WTC11 (cell line): ENCODE measurements at places on chromosomes 7 and 10.

- peak; percentile 4 for DNase-seq
These were observed 91.7 kb downstream of the DNAJB6 start for GRCh38 chr7:157428554-157428945.

GRCh38 chr10:78892338-78893176, 176.2 kb upstream of the ZMIZ1 start:
- DNase-seq = no peak

DNA sequence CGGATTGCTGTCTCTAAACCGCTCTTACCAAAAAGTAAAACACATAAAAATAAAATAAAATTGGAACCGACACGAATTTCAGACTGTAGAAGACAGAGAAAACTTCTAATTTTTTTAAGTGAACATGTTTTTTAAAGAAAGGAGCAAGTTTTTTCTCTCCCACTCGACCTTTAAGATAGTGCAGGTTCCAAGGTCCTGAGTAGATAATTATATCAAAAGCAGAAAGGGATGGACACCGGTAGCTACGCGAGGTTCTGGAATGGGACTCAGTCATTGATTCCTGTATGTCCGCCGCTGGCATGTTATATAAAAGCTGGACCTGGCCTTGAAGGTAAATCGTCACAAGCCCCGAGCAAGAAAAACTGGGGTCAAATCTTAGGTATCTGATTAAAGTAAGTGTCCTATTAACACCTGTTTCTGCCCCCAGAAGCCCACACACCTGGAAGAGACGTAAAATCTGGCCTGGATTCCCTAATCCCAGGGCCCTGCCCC, 462 bp upstream of the CISD1 start:
- DNase-seq = no peak

- DNase-seq = no peak
These were observed 136.6 kb downstream of the AHR start for GRCh38 chr7:17434841-17435692.

GRCh38 chr7:24704311-24704710, 53.0 kb downstream of the GSDME start:
- no peak for DNase-seq

GRCh38 chr7:30405179-30405578, 73.4 kb downstream of the NOD1 start:
- DNase-seq = no peak

GRCh38 chr10:99595236-99595635, 25.0 kb downstream of the SLC25A28 start:
- DNase-seq = no peak

DNA sequence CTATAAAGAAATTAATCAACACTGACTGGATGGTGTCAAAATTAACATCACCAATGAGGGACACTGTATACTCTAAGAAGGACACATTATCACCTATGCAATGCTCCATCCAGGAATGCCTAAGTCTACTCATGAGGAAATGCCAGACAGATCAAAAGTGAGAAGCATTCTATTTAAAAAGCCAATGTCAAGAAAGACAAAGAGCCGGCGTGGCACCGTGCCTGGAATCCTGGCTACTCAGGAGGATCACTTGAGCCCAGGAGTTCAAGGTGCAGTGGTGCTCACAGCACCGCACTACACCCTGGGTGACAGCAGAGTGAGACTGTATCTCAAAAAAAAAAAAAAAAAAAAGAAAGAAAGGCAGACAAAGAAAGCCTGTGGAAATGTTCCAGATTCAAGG, 45.5 kb upstream of the ANAPC16 start:
- no peak for DNase-seq

DNA sequence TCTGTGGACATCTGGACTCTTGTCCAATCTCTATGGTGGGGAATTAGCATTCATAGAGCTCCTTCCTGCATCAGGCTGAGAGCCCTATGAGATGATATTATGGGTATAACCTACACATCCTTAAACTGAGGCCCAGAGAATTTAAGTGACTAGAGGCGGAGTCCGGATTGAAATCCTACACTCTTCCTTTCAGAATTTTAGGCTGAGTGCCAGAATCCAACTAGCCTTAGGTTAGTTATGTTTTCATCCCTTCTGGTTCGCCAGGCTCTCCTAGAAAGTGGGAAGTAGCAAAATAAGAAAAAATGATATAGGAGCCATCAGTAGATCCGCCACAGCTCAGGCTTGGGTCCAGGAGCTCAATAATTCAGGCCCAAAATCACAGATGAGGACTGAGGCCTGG, 212.5 kb downstream of the GLI3 start:
- no peak for DNase-seq

DNA sequence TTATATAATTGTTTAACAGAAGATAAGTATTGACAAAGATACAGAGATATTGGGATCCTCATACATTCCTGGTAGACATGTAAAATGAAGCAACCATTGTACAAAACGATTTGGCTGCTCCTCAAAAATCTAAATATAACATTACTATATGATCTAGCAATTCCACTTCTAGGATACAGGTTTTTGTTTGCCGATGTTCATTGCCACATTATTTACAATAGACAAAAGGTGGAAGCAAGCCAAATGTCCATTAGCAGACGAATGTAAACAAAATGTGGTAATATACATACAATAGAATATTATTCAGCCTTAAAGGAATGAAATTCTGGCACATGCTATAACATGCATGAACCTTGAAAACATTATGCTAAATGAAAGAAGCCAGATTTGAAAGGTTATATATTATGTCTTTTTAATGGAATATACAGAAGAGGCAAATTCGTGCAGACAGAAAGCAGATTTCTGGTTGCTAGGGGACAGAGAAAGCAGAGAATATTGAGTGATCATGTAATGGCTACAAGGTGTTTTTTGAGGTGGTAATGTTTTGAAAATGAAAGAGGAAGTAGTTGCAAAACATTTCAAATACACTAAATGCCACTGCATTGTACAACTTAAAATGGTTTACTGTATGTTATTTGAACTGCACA, 44.9 kb downstream of the POLR1F start:
- DNase-seq = no peak

DNA sequence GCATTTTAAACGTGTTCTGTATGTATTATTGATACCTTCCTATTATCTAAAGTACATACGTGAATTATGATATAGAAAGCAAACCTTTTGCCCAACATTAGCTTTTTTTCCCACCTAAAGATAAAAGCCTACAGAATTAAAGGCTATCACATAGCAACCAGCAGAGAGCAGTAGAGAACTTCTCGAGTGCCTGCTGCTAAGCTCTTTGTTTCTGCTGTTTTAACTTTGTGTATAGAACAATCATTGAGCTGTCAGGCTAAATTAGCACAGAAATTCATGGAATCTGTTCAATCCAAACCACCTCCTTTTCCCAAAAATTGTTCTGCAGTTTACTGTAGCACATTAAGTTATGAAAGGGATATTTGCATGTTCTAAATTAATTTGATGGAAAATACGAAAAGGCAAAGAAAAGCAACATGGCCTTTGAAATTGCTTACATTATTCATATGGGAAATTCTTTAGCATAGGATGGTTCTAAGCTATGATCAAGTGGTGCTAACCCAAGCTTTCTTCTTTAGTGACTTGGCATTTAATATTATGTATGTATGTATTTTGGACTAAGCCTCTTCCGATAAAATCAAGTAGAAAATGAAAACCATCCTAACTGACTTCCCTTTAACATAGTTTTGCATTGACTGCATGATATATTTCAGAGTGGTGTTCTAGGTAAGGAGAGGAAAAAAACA, 1288.5 kb downstream of the GATA3 start:
- no peak for DNase-seq

GRCh38 chr10:125727436-125727835, 7.9 kb downstream of the EDRF1 start:
- DNase-seq = no peak

DNA sequence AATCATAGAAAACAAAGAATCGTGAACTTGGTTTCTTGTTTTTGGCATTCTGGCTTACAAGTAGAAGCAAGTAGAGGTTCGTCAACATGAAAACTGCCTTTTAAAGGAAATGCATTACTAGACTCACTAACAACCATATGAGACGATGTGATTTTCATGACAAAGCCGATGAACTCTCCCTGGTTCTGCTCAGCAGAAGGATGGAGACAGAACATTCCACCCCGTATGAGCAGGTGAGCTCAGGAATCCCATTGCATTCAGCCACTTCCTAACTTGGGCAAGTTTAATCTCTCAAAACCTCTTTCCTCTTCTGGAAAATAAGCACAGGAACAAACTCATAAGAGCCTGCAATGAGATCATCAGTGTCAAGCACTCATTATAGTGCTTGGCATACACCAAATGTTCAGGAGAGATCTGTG, 57.4 kb upstream of the SVIL start:
- no peak for DNase-seq

GRCh38 chr10:48473704-48474103, 131.2 kb downstream of the ARHGAP22 start:
- no peak for DNase-seq

DNA sequence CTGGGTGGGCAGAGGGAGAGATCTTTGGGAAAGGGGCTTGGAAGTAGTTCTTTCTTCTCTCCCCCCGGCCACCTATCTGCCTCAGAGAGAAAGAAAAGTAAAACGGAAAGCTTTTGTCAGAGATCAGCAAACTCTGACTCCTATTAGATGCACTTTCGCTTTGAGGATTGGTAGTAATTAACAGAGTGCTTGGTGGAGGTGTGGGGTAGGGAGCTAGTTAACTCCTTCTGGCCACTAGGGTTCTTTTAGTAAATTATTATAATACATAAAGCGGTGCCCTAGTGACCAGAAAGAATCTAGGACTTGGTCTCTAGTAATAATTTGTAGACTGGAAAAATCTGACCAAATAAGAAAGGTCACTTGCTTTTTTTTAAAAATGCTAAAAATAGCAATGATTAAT, 54.6 kb downstream of the CPVL start:
- DNase-seq = no peak

DNA sequence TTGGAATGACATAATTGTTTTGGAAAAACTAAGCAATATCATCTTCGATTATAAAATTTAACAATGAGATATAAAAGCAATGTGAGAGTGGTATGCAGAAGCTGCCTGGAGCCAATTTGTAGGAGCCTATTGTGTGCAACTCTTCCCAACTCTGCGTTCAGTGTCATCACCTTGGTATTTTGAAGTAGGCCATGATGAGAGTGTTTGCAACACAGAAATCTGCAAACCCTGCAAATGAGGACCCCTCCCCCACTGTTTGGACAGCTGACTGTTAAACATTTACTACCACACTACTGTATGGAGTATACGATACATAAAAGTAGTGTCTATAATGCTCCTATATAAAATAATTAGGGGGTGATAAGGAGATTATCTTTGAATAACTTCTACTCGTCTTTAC, 531.3 kb downstream of the ATRNL1 start:
- no peak for DNase-seq

GRCh38 chr10:43237631-43238446, 29.0 kb downstream of the RASGEF1A start:
- peak; percentile 5 for DNase-seq

DNA sequence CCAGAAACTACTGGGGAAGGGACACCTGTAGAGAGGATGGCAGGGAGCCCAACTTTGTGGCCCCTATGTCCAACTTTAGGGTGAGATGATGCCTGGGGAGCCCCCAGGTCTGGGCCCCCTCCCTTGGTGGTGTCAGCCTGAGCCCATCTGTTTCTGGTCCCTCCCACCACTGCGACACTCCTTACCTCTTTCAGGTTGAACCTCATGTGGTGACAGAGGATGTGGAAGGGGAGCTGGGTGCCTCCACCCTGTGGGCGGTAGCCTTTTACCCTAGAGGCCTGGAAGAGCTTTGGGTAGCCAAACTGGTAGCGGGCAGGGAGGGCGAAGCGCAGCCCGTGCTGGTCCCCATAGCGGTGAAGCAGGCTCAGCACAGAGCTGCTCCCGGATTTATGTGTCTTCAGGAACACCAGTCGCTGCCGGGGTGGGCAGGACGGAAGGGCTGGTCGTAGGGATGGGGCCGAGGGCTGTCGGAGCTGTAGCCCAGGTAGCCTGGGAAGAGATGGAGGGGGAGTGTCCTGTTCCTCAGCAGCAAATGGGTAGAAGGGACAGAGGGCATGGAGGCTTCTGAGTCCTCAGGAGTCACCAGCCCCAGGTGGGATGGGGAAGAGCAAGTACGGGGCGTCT, 2.0 kb downstream of the GAL3ST4 start:
- DNase-seq = no peak

DNA sequence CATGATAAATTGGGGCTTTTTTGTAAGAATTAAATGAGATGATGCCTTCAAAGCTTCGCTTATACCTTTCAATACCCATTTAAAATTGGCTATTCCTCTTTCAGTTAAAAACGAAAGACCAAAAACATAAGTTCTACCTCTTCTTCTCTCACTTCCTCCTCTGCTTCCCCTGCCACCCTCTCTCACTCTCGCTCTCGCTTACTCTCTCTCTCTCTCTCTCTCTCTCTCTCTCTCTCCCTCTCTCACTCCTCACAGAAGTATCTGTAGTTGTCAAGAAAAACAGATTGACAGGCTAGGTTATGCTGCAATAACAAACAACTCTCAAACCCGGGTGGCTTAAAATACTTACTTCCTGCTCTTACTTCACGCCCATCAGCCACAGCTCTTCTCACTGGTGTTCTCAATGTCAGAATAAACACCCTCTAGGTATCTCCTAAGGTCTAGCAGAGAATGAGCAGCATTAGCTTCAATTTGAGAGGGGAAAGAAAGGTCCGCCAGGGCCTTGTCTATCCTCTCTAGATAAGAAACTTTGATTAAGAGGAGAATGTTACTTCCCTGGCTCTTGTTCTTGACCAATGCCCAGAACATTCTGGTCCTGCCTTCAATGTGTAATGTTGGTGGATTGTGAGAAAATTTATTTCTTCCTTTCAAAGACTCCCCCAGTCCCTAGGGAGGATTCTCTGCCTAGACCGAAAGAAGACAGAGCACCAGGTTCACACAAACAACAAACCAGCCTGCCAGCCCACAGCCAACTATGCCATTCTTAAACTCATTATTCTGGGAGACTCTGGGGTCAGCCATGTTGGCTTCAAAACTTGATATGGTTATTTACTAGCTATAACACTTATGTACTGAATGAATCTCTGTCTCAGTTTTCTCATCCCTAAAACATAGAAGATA, 1028.7 kb downstream of the XPNPEP1 start:
- no peak for DNase-seq

- no peak for DNase-seq
These were observed 320.8 kb upstream of the NRP1 start for GRCh38 chr10:33655165-33655815.

DNA sequence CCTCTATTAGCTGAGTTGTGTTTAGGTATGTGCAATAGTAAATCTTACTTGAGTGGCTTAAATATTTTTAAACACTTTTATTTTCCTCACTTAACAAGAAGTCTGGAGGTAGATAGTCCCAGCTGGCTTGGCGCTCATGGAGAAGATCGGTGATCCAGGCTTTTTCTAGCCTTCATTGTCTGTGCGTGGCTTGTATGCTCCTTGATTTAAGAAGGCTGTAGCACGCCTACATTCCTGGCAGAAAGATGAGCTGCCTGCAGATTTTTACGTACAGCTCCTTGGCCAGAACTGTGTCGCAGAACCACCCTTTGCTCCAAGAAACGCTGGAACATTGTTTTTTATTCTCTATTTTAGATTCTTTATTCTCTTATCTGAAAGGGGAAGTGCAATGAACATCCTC, 284.1 kb downstream of the KIF20B start:
- DNase-seq = no peak

GRCh38 chr10:132989476-132990415, 47.4 kb upstream of the CFAP46 start:
- DNase-seq = no peak

GRCh38 chr7:151978616-151979015, 22.4 kb downstream of the GALNTL5 start:
- DNase-seq = no peak

- no peak for DNase-seq
These were observed 95.3 kb downstream of the ZNF22 start for GRCh38 chr10:45096001-45096400.

- DNase-seq = peak; percentile 9
These were observed 36.6 kb downstream of the AMZ1 start for GRCh38 chr7:2724453-2725177.
